ENCODE measurements at places on chromosomes 3 and 15.

- DNase-seq, result no peak
Measured at GRCh38 chr3:20658491-20658890, 472.5 kb upstream of the SGO1 start.

DNA sequence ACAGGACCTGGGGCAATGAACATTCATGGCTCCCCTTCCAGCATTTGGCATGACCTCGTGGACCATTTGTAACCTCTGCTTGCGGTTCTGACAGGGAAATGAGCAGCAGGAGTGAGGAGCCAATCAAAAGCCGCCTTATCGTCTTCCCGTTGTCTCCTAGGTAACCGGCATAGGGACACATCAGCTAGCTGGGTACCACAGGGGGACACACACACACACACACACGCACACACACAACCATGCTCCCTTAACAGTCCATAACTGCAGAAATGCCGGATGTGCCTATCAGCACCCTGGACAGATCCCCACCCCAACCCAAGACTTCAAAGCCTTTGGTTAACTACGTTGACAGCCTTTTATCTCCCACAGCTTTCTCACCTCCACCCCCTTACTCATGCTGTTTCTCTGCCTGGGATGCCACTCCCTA is 53.4 kb upstream of the CCDC174 start:
- peak; percentile 63 for DNase-seq

DNA sequence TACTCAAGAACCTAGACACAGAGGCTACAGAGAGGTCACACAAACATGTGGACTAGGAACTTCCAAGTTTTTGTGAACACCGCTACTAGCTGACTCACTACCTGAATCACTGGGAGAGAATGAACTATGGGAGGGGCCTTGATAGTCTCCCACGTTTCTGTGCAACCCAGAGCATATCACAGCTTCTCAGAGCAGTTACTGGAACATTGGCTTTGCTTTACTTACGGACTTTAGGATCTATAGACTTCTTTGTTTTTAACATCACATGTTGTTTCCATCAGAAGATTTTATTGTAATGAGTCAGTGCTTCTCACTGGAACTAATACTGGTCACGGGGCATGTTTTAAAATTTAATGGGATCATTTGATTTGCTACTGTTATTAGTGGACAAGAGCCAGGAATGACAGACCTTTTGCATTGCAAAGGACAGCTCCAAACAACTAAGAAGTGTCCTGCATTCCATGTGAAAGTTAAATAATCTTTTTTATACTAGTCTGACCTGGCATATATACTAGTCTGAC is 35.6 kb downstream of the RTP4 start:
- no peak for DNase-seq

DNA sequence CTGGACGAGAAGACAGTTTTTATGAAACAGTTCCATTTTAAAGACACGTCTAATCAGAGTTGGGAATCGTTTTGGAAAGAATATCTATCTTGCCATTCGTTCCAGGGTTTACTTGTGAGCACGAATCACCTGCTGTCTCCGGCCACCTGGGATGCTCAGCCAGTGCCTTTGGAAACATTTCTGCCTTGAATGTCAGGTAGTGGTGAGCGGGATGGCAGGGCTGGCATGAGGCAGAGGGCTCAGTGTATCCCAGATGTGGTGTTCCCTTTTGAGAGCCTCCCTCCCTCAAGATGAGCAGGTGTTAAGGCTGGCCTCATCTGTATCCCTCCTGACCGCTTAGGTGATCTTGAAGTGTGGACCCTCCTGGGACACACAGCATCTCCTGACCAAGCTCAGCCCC is 47.9 kb upstream of the PLXNA1 start:
- no peak for DNase-seq
